ENCODE measurements at places on chromosomes 2 and 18. TPM values are rescaled to one million over a fixed set of nuclear protein-coding genes. Genes with fewer than 3 reads are reported as not detected.

ZC3H6 gene
- total RNA-seq = 1.2 TPM

DNA sequence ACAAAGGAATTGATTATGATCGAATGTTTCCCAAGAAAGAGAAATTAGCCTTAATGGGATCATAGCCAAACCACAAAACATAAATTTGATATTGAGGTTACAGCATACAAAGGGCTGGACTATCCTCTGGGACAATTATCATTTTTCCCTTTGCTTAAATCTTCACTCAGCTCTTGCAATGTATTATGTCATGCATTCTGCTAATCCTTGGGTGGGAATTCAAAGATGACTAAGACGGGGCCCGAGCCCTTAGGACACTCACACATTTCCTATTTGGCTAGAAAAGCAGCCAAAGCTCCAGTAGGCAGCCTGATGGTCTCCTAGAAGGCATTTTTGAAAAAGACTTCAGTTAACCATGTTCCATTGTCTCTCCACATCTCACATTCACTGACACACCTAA lies 17.2 kb upstream of the NMI start:
- H3K36me3 ChIP-seq = no peaks in the 10 kb centered on the region
- H3K4me1 ChIP-seq = no peaks in the 10 kb centered on the region
- DNase-seq = no peak
- H3K27ac ChIP-seq = no peak overlapping the region
- H3K4me3 ChIP-seq = no peak overlapping the region
- no peaks in the 10 kb centered on the region for H3K27me3 ChIP-seq

GRCh38 chr2:237688081-237688480 lies 60.7 kb downstream of the LRRFIP1 start:
- no peaks in the 10 kb centered on the region for H3K36me3 ChIP-seq
- no peak overlapping the region for H3K4me3 ChIP-seq
- no peaks in the 10 kb centered on the region for H3K4me1 ChIP-seq
- H3K27me3 ChIP-seq = no peaks in the 10 kb centered on the region
- no peak for DNase-seq

DNA sequence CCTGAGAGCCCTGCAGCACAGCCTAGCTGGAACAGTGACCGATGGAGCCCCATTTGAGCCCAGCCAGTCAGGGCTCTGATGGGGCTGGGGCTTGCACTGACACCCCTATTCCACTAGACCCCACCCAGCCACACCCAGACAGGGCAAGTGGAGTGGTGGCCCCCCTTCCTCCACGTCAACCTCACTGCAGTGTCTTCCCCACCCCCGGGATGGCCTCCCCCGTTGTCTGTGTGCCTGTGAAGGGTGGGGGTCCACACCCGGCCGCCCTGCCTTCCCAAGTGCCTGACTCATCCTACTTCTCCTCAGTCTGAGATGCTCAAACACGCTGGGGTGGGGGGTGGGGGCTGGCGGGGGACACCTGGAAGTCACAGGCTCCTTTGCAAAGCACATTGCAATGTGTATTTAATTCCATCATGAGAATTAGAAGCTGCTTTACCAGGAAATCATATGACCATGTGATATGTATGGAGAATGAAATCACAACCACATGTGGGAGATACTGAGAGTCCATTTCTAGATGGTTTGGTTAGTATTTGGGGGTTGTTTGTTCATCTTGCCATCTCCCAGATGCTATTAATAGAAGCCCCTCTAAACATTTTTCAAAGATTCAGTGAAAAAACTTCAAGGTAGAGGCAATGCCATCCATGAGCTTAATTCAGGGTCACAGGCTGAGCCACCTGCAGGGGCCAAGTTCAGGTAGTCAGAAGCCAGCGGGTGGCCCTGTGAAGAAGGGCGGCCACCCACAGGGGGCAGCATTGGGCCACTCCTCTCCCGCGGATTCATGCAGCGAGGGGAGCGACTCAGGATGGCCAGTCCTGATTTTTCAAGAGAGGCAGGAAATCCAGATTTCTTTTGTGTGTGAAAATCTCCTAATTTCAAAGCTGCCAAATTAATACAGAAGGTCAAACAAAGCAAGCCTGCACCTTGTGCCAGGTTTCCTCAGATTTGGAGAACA lies 22.7 kb upstream of the GMPPA start:
- H3K36me3 ChIP-seq = no peaks in the 10 kb centered on the region
- H3K4me3 ChIP-seq = no peak overlapping the region
- DNase-seq = peak; percentile 71

- H3K4me3 ChIP-seq = no peak overlapping the region
- no peak overlapping the region for H3K27ac ChIP-seq
- no peaks in the 10 kb centered on the region for H3K36me3 ChIP-seq
- no peak for DNase-seq
- H3K27me3 ChIP-seq = no peaks in the 10 kb centered on the region
- peaks cover 14% of the 10 kb centered on the region for H3K4me1 ChIP-seq
These were observed 3.5 kb upstream of the IGFBP5 start for GRCh38 chr2:216698895-216699294.

- no peak overlapping the region for H3K4me3 ChIP-seq
- H3K36me3 ChIP-seq = no peaks in the 10 kb centered on the region
- H3K4me1 ChIP-seq = no peaks in the 10 kb centered on the region
- H3K27me3 ChIP-seq = no peaks in the 10 kb centered on the region
These were observed 32.5 kb downstream of the CDC42EP3 start for GRCh38 chr2:37638973-37639372.

DNA sequence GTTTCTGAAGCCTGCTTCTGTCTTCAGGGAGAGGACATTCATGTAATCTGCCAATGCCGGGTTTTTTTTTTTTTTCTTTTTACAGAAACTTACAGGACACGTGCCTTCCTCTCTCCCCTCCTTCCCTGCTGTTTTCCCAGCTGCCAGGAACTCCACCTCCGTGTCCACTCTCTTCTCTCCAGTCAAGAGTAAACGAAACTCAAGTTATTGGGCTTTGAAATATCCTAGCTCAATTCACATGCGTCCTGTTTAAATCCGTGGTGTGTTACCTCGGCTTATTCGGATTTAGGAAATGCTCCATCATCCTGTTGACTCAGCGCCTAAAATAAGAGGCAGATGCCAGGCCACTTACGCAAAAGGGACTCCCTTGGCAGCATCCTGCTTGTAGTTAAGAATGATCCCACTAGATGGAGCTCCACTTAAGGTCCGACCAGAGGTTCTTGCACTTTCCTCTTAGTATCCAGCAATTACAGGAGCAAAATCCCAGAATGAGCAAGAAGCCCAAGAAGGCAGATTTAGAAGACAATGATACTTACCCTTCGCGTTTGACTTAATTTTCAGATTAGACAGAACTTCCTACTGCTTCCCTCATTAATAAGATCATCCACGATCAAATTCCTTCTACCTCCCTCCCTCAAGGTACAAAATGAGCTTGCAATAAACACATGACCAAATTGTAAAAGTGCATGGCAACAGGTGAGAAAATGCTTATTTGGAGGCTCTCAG lies 97.2 kb upstream of the ZCCHC2 start:
- H3K27me3 ChIP-seq = no peaks in the 10 kb centered on the region
- H3K27ac ChIP-seq = peak overlapping the region; percentile 80
